ENCODE measurements at places on chromosomes 1 and 21.

GRCh38 chr1:193654951-193655735 lies 468.7 kb upstream of the B3GALT2 start:
- DNase-seq: no peak

DNA sequence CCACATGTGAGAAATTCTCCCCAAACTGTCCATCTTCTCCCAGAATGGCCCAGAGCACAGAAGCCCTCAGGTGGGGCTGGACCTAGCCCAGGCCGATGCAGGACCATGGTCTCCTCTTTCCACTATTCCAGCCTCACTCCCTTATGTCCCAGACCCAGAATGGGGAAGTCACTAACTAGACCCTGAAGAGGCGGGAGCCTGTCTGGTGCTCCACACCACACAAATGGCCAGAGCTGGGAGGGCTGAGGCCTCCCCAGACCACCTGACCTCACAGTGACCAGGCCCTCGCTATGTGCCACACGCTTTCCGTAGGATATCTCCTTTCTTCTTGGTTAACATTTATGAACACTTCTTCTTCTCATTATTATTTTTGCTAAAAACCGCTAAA lies 54.9 kb upstream of the EDN2 start:
- DNase-seq: no peak

DNA sequence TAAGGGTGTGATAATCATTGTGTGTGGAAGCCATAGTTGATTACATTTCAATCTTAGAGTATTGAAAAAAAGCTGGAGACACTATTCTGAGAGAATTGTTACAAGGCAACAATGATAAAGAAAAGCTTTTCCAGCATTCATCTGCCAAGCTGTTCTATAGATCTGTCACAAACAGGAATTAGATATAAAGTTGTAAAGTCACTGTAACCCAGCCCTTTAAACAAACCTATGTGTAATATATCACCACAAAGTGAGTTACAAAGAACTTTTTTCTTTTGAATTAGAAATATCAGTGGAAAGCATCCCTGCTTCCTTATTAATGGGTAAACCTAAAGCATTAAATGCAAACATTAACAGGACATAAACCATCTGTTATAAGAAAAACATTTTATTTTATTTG lies 55.4 kb downstream of the RPAP2 start:
- DNase-seq: no peak

DNA sequence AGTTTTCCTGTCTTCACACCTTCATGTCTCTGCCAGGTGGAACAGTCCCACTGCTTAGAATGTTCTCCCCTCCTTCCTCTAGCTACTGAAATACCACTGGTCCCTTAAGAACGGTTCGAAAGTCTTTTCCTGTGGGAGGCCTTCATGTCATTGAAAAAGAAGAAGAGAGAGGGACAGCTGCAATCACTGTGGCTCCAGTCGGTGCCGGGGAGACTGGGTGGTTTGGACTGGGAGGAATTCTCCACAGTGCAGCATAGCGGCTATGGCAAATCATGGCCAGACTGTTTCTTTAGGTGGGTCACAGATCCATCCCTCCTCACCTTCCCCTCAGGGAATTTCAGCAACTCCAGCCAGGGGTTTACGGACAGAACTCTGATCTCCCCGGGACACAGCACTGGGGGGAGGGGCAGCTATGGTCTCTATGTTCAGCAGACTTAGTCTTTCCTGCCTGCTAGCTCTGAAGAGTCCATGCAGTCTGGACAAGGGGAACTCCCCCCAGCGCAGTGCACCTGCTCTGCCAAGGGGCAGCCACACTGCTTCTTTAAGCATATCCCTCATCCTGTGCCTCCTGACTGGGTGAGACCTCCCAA lies 567.2 kb downstream of the SMYD3 start:
- DNase-seq: no peak

- no peak for DNase-seq
These were observed 20.8 kb upstream of the GBP1 start for GRCh38 chr1:89085781-89086180.

GRCh38 chr1:85220756-85221201 lies 20.0 kb upstream of the SYDE2 start:
- DNase-seq: no peak

- no peak for DNase-seq
These were observed 15.8 kb upstream of the NPHP4 start for GRCh38 chr1:6008084-6008415.

DNA sequence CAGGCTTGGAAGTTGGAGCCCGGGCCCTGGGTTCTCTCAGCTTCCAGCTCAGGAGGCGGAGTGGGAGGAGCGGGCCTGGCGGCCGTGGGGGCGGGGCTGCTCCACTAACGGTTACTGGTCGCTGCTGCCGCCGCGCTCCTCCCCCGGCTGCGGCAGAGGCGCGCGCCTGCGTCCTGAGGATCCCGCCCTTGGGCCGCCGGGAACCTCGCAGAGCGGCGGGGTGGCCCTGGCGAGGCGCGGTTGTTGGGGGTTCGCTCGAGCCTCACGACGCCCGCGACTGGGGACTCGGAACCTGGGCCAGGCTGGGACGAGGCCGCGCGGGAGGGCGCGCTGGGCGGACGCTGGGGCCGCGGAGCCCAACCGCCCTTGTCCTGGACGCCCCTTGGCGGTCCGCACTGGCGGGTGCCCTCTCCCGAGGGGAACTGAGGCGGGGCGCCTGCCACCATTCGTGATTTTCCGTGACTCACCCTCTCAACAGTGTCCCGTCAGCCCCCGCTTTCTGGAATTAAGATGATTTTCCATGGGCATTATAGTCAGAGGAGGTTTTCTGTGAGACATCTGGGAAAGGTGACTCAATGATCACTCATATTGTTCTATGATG lies 34.1 kb downstream of the OR2G3 start:
- no peak for DNase-seq

- DNase-seq: no peak
These were observed 233.6 kb upstream of the FMN2 start for GRCh38 chr1:239858057-239858456.

- DNase-seq: peak; percentile 73
These were observed 1.2 kb upstream of the PPOX start for GRCh38 chr1:161164901-161165610.

GRCh38 chr1:174364996-174365736 lies 82.6 kb upstream of the GPR52 start:
- no peak for DNase-seq

DNA sequence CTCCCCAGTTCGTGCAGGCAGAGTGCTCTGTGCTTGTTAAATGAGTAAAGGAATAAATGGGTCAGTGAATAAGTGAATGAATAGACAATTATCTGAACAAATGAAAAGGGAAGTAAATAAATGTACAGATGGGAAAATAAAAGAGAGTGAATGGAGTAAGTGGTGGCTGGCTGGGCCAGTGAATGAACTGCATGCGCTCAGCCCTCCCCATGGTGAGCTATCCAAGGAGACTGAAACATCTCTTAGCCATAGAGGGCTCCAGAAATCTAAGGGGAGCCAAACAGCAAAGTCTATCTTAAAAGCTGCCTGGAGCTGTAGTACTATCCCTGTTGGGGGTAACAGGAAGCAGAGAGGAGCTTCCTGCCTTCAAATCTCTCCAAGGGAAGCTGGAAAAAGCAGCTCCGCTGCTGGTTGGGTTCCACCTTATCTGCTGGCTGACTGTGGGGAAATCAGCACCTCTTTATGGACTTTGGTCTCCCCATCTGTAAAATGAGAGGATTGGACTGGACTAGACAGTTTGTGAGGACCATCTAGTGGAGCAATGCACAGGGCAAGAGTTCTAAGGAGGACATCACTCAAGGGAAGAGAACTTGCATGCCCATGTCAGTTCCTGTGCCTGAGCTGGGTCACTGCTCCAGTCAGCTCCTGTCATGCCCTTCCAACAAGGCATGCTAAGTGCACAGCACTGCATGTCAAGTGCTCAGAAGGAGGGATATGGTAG lies 77.9 kb downstream of the TRABD2B start:
- no peak for DNase-seq

- no peak for DNase-seq
These were observed 13.4 kb downstream of the OSCP1 start for GRCh38 chr1:36436821-36437220.

- no peak for DNase-seq
These were observed 18.0 kb upstream of the RABGGTB start for GRCh38 chr1:75768016-75768415.

GRCh38 chr1:110062612-110063011 lies 7.9 kb downstream of the ALX3 start:
- no peak for DNase-seq

- no peak for DNase-seq
These were observed 1.1 kb downstream of the ADGRB2 start for GRCh38 chr1:31762726-31763670.

DNA sequence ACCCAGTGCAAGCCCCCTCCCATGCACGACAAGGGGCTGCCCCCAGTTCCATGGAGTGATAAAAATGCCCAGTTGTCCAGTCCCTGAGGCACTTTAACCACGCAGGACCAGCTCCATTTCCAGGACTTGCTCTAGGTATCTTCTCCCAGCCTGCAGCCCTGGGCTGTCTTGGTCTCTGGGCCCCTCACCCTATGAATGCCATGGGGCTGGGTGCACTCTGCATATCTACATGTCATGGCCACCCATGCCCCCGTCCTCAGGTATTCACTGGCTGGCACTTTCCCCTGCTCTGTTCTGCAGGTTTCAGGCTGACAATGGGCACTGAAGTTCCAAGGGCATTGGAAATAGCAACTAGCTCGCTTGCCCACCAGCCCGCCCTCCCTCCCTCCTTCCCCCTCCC lies 19.6 kb upstream of the C1orf174 start:
- DNase-seq: no peak

GRCh38 chr1:9293533-9294404 lies 1.1 kb downstream of the SPSB1 start:
- DNase-seq: no peak

DNA sequence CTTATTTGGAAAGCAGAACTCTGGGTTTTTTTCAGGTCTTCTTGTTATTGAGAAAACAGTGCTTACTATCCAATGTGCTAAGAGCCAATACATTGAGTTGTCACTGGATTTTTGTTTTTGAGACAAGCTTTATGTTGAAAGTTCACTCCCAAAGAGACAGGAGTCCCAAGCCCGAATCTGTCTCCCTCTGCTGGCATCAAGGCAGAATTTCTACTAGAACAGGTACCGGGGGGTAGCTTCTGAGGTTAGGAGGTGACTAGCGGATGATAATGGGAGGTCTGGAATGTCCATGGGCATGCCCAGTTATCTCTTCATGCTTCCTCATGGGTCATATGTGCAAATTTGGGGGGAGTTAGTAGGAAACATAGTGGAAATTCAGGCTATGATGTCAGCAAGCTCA lies 25.1 kb downstream of the ZNF124 start:
- no peak for DNase-seq

DNA sequence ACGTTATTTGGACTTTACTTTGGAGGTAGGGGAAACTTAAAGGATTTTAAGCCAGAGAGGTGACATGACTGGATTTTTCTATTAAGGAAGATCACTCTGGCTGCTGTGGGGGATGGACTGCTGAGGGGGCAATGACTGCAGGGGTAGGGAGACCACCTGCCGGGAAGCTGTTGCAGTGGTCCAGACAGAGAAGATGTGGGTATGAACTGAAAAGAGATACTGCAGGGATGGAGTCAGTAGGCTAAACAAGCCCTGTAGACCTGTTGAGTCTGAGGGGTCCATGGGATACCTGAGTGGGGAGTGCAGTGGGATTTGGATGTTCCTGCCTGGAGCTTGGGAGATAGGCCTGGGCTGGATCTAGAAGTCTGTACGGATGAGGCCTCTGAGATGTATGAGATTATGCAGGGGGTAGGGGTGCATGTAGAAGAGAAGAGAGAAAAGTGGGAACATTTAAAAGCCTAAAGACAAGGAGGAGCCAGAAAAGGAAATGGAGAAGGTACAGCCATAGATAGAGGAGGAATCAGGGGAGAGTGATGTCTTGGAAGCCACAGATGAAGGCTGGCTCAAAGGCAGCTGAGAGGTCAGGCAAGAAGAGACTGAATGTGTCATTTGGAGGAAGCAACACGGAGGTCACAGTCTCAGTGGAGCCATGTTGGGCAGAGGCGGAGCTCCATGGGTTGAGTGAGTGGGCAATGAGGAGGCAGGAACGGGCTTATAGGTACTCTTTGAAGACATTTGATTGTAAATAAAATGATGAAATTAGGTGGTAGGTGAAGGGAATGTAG lies 25.9 kb upstream of the KCNA2 start:
- DNase-seq: no peak

DNA sequence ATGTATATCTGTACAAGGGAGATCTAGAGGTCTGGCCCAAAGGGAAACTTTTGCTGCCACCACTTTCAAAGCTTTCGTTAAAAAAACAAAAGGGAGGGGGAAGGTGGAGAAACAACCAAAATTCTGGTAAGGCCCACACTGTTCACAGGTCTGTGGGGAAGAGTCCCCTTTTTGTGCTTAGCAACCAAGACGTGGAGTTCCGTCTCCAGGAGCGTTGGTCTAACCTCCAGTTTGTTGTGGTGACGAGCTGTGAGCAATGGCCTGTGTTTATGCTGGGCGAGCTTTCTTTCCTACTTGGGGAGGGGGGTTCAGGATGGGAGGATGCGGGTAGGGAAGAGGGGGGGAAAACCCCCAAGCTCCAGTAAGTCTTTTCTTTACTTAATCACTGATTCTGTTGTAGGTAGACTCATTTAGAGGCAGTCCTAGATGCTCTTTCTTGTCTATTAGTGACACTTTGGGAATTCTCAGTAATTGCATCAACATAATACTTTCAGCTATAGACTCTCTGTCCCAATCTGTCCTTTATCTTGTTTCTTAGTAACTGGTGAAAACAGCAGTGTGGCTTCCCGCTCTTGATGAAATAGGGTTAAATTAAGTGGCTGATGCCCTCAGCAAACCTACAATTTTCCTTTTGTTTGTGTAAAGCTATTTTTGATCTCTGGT lies 1.5 kb downstream of the HIPK1 start:
- peak; percentile 75 for DNase-seq

GRCh38 chr1:224328644-224329043 lies 1.3 kb downstream of the NVL start:
- no peak for DNase-seq

DNA sequence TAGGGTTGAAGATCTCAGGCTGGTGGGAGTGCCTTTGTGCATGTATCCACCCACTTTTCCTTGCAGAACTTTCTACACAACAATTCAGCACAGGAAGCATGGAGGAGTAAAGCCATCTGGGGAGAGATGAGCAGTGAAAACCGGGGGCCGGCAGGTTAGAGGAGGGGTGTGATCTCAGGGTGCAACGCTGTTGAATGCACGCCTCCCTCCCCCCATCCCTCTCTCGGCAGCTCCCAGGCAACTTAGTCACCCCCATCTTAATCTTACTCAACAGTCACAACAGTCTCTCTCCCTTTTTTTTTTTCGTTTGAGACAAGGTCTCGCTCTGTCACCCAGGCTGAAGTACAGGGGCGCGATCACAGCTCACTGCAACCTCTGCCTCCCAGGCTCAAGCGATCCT lies 16.6 kb upstream of the ABCG1 start:
- no peak for DNase-seq

- DNase-seq: no peak
These were observed 180.3 kb upstream of the C8B start for GRCh38 chr1:57146100-57146499.

Measured in coronary artery (tissue), 2 donors.